Adrenal gland (tissue), 19 donors: ENCODE measurements at places on chromosomes 1 and 21. TPM values are rescaled to one million over a fixed set of nuclear protein-coding genes. Genes with fewer than 3 reads are reported as not detected.

DNA sequence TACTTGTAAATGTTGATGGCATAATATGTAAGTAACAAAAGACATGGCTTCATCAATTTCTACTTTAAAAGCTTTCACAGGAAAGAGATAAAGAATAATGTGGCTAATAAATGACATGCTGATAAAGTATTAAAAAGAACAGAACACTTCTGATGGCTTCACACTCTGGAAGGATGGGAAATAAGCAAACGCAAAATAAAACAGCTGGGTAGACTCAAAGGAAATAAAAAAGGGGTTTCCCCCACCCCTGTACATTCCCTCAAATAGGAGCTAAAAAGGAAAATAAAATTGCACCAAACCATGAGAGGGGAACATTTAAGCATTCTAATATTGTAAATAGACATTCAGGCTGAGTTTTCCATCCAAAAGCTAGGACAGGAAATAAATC is 27.0 kb upstream of the DYRK1A start:
- DNase-seq = no peak

DNA sequence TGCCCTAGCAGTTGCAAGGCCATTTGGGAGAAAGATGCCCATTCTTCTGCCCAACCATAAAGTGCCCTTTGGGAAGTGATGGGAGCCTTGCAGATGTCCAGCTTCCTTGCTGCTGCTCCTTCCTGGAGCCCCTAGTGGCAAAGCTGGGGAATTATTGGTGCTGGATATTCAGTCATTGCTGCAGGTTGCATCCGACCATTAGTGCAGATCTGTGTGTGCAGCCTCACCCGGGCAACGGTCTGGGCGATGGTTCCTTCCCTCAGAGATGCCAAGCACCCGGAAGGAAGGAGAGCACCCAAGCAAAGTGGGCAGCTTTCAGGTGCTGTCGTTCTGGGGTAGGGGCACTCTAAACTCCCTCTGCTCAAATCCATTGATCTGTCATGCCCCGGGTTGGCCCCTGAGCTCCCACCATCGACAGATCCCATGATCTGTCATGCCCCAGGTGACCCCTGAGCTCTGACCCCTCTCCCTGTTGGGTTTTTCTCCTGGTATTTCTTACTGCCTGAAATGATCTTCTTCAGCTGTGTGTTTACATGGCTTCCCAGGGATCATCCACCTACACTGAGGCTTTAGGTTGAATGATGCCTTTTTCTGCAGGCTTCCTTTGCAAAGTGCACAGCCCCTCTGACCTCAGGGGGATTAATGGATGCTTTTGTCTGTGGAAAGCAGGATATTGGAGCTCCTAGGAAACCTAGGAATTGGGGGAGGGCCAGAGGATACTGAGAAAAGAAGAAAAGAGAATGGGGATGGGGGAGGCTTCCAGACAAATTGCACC is 467.5 kb downstream of the PTPRU start:
- peak; percentile 40 for DNase-seq

GRCh38 chr1:47865881-47866535 is 131.2 kb downstream of the TRABD2B start:
- DNase-seq = no peak

DNA sequence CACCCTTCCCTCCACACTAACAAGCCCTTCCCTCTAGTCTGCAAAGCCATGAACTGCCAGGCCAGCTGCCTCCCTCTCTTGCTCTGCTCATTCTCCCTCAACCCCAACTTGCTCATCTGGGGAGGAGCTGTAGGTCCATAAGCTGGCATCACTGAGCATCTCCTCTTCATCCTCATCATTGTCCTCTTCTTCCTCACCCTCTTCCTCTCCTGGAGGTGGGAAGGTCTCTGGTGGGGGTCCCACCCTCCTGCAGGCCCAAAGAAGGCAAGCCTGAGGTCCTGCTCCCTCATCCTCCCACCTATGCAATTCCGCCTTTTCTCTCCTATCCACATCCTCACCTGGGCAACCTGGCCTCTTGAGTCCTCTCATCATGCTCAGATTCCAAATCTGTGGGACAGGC is 2.7 kb downstream of the ZNF692 start:
- DNase-seq = no peak

- no peak for DNase-seq
Measured at GRCh38 chr1:57066980-57067610, 101.3 kb upstream of the C8B start.

DNA sequence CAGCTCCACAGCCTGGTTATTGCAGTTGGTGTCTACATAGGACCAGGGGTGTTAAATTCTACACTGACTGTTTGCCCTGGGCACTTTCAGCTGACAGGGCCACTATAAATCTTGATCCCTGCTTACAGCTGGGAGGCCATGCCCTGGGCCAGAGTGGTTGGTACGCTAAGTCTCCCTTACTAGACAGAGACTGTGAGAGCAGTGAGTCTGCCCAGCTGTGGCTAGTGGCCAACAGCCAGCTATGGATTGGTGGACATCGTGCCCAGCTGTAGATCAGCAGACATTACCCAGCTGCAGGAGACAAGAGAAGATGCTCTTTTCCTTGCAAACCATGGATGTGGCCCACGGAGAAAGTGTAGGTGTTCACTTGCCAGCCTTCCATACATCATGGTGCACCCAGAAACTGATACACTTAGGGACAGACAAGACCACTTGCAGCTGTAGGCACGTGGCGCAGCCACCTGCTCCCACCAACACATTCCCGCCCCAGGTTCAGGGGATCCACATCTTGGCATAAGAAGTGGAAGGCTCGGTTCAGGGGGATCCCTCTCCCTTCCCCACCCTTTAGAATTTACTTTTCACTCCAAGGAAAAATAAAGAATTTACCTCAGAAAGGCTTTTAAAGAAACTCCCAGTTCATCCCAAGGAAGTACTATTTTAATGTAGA is 16.4 kb upstream of the PAX7 start:
- no peak for DNase-seq

- no peak for DNase-seq
Measured at GRCh38 chr1:26728645-26729044, 32.8 kb downstream of the ARID1A start.

DNA sequence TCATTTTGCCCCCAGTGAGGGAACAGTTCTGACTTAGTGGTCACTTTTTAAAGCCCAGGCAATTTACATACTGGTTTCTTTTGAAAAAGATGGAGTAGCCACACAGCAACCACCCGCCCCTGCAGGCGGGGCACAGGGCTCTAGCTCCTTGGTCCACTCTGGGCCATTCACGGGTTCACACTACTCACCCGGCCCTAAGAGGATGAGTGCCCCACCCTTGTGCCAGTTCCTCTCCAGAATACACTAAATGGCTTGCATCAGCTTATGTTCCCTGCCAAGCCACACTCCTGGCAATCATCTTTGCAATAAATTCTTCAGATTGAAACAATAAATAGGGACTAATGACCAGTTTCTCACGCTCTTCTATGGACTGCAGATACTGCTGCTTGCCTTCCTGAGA is 15.7 kb upstream of the ATP13A2 start:
- no peak for DNase-seq

GRCh38 chr1:198933515-198934222 is 294.8 kb downstream of the PTPRC start:
- DNase-seq = no peak

DNA sequence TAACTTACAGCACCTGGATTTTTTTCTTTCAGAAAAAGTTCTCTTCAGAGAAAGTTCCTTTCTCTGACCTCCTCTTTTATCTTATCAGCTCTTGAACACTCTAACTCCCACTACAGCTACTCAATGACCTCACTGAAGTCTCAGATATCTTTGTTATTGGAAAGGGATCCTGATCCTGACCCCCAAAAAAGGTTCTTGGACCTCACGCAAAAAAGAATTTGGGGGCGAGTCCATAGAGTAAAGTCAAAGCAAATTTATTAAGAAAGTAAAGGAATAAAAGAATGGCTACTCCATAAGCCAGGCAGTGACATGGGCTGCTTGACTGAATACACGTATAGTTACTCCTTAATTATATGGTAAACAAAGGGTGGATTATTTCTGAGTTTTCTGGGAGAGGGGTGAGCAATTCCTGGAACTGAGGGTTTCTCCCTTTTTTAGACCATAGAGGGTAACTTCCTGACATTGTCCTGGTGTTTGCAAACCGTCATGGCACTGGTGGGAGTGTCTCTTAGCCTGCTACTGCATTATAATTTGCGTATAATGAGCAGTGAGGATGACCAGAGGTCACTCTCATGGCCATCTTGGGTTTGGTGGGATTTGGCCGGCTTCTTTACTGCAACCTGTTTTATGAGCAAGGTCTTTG is 44.2 kb downstream of the WDR64 start:
- no peak for DNase-seq

AKR7A3 gene
- 11.3 TPM for total RNA-seq

CD1D gene
- total RNA-seq = 1.3 TPM

DNA sequence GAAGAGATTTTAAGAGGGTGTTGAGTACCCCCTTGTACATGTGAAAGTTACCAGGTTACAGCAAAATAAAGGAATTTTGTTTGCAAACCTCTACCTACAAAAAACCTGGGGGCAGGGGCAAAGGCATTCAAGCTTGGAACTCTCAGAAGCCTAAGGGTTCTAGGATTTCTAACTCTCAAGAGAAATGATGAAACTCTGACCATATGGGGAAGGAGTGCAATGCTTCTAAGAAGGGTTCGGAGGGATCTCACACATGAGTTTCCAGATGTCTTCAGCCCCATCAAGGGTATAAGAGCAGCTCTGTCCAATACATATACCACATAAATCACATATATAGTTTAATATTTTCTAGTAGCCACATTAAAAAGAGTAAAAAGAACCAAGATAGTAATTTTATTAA is 7.3 kb upstream of the FCGR2A start:
- DNase-seq = no peak
